ENCODE measurements at places on chromosomes 5 and 9.

- DNase-seq, result no peak
Measured at GRCh38 chr5:165622864-165623536, 2117.6 kb downstream of the MAT2B start.

- DNase-seq, result no peak
Measured at GRCh38 chr5:113331209-113331551, 103.6 kb downstream of the TSSK1B start.

DNA sequence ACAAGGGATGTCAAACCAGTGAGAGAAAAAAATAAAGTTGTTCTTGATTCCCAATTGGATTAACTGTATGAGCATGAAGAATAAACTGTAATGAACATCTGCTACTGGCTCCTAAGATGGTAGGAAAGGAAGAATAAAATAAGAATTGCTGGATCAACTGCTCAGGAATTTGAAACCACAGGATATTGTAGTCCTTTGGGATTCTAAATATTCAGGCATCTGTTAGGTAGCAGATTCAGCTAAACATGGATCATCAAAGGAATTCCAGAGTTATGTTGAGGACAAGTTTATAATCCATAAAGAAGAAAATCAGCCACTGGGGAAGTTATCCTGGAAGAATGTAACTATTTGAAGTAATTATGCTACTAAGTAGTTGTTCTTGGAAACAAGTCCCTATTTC is 65.8 kb downstream of the ISL1 start:
- no peak for DNase-seq

GRCh38 chr5:127821896-127822295 is 118.7 kb downstream of the CCDC192 start:
- DNase-seq, result no peak

GRCh38 chr5:86986837-86987236 is 280.8 kb upstream of the RASA1 start:
- no peak for DNase-seq

- DNase-seq, result no peak
Measured at GRCh38 chr5:45521067-45521466, 175.1 kb downstream of the HCN1 start.

GRCh38 chr9:28892538-28892937 is 1319.3 kb upstream of the C9orf72 start:
- no peak for DNase-seq

GRCh38 chr5:79842006-79842881 is 148.8 kb downstream of the MTX3 start:
- DNase-seq, result no peak

- no peak for DNase-seq
Measured at GRCh38 chr9:37062336-37062735, 28.3 kb upstream of the PAX5 start.

- DNase-seq, result no peak
Measured at GRCh38 chr5:73182307-73182706, 9.3 kb downstream of the TMEM174 start.

GRCh38 chr5:136133922-136134379 is 1.3 kb downstream of the SMAD5 start:
- DNase-seq, result no peak

GRCh38 chr5:141641634-141642267 is 5.0 kb downstream of the RELL2 start:
- DNase-seq, result no peak
